ENCODE measurements at places on chromosomes 3 and 15.

DNA sequence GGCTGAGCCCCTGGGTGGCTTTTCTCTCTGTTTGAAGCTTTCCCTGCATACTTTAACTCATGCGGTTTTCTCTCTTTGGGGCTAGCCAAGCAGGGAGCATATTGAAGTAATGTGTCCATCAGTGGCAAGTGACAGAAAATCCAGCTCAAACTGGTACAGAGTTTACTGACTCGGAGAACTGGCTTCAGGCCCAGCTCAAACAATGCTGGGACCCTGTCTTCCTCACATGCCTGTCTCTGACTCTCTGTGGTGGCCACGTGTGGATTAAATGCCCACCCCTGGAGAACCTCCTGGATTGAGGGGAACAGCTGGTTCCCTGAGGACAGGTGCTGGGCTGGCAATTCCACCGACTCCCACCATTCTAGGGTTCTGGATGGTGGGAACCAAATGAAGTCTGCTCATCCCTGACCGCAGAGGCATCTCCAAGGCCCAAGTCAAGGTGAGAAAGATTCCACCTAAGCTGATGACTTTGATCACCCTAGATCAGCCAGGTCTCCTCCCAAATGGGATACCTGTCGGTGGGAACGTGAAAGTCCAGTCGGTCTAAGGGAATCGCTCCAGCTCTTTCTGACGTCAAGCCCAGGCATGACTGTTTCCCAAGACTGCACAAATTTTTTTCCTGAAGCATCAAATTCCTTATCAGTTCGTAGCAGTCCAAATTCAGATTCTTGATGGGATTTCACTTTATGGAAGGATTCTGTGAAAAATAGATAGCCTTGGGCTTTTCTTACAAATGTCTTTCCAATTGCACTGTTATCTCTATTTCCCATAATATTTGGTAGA lies 16.3 kb upstream of the HDAC11 start:
- DNase-seq, result no peak

DNA sequence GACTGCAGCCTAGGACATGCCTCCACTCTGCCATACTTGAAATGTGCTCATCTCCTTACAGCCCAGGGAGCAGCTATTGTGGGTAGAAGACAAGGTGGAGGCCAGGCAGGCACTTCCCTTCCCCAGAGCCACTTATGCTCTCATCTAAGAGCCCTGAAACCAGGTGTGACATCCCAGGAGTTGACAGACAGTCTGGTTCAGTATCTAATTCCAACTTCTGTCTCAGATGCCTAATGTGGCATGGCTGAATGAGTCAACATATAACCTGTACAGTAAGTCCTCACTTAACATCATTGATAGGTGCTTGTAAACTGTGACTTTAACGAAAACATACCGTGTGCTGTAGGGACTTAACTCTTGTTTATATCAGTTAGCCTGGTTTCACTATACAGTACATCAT lies 1.2 kb upstream of the CAPN3 start:
- DNase-seq, result no peak

DNA sequence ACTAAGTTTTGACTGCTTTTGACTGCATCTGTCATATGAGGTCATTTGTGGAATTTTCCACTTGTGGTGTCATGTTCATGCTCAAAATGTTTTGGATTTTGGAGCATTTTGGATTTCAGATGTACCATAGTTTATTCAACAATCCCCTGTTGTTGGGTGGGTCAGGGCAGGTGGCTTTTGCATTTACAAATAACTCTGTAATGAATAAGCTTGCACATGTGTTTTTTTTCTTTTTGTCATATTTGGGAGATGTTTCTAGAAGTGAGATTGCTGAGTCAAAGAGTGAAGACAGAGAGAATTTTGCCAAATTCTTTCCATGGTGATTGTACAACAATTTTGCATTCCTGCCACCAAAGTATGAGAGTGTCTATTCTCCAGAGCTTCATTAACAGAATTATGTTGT lies 62.4 kb upstream of the ADPGK start:
- no peak for DNase-seq

GRCh38 chr15:32908872-32909271 lies 191.1 kb downstream of the GREM1 start:
- DNase-seq, result no peak

DNA sequence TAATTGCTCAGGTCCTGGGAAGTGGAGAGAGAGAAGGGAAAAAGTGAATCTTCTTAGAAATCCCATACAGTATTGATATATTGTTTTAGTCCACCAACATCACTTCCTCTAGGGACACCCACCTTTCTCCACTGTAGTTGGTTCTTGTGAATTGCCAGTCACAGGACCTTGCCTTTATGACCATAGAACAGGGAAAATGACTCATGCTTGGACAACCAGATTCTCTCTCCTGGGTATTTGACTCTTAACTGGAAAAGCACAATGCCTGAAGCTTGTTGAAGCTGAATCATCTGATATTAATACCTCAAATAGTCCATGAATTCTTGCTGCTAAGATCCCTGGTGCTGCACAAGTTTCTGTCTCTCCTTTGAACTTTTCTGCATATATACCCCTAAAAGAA lies 32.5 kb upstream of the DCLK3 start:
- no peak for DNase-seq

GRCh38 chr3:72414481-72415016 lies 433.7 kb downstream of the SHQ1 start:
- no peak for DNase-seq

- DNase-seq, result peak; percentile 62
These were observed 115.0 kb upstream of the VEPH1 start for GRCh38 chr3:157618075-157618760.

DNA sequence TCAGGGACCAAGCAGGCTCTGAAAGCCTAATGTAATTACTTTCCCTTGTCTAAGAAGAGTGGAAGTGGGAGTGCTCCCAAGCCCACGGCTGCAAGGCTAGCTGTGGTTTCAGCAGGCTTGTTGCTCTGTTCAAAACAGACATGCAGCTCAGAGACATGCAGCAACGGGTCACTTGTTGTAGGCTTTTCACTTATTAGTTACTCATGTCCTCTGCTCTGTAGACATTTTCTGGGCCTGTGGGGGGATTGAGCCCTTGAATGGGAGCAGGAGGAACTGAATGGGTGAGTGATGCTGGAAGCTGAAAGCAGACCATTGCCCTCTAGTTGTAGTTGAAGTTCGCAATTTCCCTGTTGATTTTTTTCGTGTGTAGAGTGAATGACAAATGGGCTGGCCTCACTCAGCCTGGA lies 261.9 kb upstream of the NR2E3 start:
- DNase-seq, result no peak

DNA sequence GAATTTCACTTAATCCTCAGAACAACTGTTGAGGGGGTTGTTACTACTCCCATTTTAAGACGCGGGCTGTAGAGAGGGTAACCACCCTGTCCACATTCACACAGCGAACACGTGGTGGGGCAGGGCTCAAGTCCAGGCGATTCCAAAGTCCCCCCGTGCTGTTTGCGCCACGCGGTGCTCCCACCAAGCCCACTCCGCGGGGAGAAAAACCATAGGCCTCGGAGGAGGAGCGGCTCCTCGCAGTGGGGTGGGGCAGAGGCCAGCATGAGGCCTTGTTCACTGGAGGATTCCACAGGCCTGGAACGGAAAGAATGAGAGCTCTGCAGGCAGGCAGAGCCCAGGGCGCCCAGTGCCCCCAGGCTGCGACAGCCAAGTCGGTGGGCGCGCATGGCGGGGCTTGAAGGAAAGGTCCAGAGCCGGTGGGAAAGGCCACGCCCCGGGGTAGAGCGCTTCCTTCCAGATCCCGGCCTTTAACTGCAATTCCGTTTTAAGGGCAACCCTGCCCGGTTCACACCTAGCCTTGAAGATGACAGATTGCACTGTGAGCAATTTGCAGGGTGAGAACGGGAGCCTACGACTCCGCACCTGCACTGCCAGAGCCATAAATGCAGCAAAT lies 161.8 kb upstream of the TBL1XR1 start:
- peak; percentile 64 for DNase-seq

- no peak for DNase-seq
These were observed 2.1 kb downstream of the VIPR1 start for GRCh38 chr3:42504334-42505127.
